ENCODE measurements at places on chromosomes 4 and X. TPM values are rescaled to one million over a fixed set of nuclear protein-coding genes. Genes with fewer than 3 reads are reported as not detected.

GRCh38 chrX:137982472-137983172 is 416.7 kb downstream of the ZIC3 start:
- H3K4me3 ChIP-seq, result no peak overlapping the region
- DNase-seq, result no peak
- no peaks in the 10 kb centered on the region for H3K27me3 ChIP-seq

DNA sequence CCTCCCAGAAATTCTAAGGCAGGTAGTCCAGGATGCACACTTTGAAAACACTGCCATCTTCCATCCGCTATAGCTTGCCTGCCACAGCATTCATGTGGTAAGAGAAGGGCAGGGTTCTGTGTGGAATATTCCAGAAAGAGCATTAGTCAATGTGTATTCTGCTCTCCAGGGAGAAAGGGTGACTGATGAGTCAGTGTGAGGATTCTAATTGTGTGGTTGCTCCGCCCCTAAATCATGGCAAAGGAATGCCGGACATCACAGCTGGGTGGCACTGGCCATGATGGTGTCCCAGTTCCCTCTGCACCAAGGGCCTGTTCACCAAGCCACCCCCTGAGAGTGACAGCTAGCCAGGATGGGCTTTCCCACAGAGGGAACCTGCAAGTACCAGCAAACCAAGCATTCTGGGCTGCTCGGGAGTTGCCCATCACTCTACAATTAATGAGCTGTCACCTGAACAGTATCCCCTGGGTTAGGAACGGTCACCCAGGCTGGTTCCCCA is 9.5 kb downstream of the IDS start:
- no peak overlapping the region for H3K4me3 ChIP-seq
- peak overlapping the region; percentile 89 for H3K27ac ChIP-seq
- H3K27me3 ChIP-seq, result no peaks in the 10 kb centered on the region
- H3K36me3 ChIP-seq, result peaks cover 52% of the 10 kb centered on the region
- peaks cover 49% of the 10 kb centered on the region for H3K4me1 ChIP-seq

DNA sequence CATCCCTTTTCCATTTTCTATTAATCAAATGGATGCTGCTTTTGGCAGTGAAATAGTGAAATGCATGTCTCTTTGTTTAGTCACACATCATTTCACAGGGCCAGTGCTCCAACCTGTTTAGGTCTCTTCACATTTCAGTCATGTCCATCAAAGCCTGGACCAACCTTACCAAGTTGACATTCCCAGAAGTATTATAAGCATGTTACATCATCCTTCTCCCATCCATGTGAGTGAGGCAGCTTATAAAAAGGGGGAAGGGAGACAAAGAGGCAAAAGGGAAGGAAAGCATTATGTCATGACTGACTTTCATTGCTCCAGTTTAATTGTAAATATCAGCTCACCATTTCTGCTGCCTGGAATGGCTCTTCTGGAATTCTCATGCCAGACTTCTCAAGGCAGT is 94.4 kb downstream of the NWD2 start:
- no peak overlapping the region for H3K4me3 ChIP-seq
- H3K36me3 ChIP-seq, result no peaks in the 10 kb centered on the region
- H3K27ac ChIP-seq, result no peak overlapping the region
- no peaks in the 10 kb centered on the region for H3K4me1 ChIP-seq

- no peaks in the 10 kb centered on the region for H3K36me3 ChIP-seq
- no peak for DNase-seq
- H3K4me1 ChIP-seq, result no peaks in the 10 kb centered on the region
- no peak overlapping the region for H3K27ac ChIP-seq
- no peaks in the 10 kb centered on the region for H3K27me3 ChIP-seq
- H3K4me3 ChIP-seq, result no peak overlapping the region
Measured at GRCh38 chrX:150143721-150144440, 205.6 kb upstream of the EOLA2 start.

- no peak overlapping the region for H3K27ac ChIP-seq
- peak; percentile 67 for DNase-seq
- no peaks in the 10 kb centered on the region for H3K36me3 ChIP-seq
- no peaks in the 10 kb centered on the region for H3K4me1 ChIP-seq
- H3K27me3 ChIP-seq, result no peaks in the 10 kb centered on the region
Measured at GRCh38 chr4:32226204-32226603, 1506.0 kb downstream of the PCDH7 start.

GRCh38 chr4:182449186-182449929 is 206.2 kb downstream of the TENM3 start:
- H3K4me3 ChIP-seq, result peak overlapping the region; percentile 70
- H3K27ac ChIP-seq, result no peak overlapping the region
- peak; percentile 28 for DNase-seq
- peaks cover 34% of the 10 kb centered on the region for H3K27me3 ChIP-seq
- H3K36me3 ChIP-seq, result no peaks in the 10 kb centered on the region

- H3K27ac ChIP-seq, result no peak overlapping the region
- DNase-seq, result no peak
- no peak overlapping the region for H3K4me3 ChIP-seq
- H3K36me3 ChIP-seq, result no peaks in the 10 kb centered on the region
- H3K27me3 ChIP-seq, result no peaks in the 10 kb centered on the region
- H3K4me1 ChIP-seq, result peaks cover 12% of the 10 kb centered on the region
Measured at GRCh38 chr4:165726831-165727230, 146.2 kb upstream of the TLL1 start.

- peaks cover 37% of the 10 kb centered on the region for H3K36me3 ChIP-seq
- peak overlapping the region; percentile 79 for H3K4me3 ChIP-seq
- DNase-seq, result peak; percentile 64
- no peaks in the 10 kb centered on the region for H3K27me3 ChIP-seq
- peak overlapping the region; percentile 97 for H3K27ac ChIP-seq
- peaks cover 20% of the 10 kb centered on the region for H3K4me1 ChIP-seq
Measured at GRCh38 chr4:82898322-82899243, 2.0 kb upstream of the THAP9 start.

DNA sequence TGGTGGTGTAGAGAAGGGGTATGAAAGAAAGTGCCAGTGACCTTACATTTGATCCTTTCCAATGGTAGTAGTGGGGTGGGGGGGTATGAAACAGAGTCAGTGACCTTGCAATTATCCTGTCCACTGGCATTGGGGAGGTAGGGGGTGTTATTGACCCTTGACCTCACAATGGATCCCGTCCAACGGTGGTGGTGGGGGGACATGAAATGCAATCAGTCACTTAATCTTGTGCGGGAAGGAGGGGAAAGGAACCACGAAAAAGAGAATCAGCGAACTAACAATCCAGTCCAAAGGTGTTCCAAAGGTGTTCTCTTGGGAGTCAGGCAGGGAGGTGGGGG is 619 bp upstream of the PDK3 start:
- no peak for DNase-seq
- no peaks in the 10 kb centered on the region for H3K36me3 ChIP-seq
- H3K27ac ChIP-seq, result no peak overlapping the region
- H3K27me3 ChIP-seq, result no peaks in the 10 kb centered on the region

DNA sequence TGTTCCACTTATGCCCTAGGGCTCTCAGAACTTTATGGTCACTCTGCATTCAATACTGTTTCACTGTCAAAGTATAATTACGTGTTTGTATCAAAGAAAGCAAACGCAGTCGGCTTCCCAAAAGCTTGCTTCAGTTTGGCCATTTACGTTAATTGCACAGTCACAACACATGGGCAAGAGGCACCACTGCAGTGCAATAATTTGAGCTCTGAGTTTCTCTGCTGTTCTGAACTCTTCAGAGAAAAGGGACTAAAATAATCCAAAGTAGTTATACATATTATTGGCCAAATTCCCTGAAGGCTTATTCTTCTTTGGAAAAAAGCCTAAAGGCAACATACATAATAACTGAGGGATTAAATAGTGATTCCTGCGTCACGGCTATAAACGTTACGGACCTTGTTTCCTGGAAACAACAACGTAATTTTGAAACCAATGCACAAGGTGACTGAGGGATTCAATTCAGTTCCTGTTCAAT is 51.3 kb downstream of the RNF150 start:
- H3K4me3 ChIP-seq, result no peak overlapping the region
- no peaks in the 10 kb centered on the region for H3K36me3 ChIP-seq
- no peak overlapping the region for H3K27ac ChIP-seq
- DNase-seq, result no peak
- peaks cover 22% of the 10 kb centered on the region for H3K27me3 ChIP-seq

- H3K27me3 ChIP-seq, result no peaks in the 10 kb centered on the region
- no peak overlapping the region for H3K27ac ChIP-seq
- no peak overlapping the region for H3K4me3 ChIP-seq
Measured at GRCh38 chr4:65450899-65451298, 219.4 kb downstream of the EPHA5 start.

- H3K36me3 ChIP-seq, result no peaks in the 10 kb centered on the region
- H3K27ac ChIP-seq, result no peak overlapping the region
- no peaks in the 10 kb centered on the region for H3K27me3 ChIP-seq
- no peak overlapping the region for H3K4me3 ChIP-seq
- no peak for DNase-seq
- peaks cover 11% of the 10 kb centered on the region for H3K4me1 ChIP-seq
Measured at GRCh38 chr4:3343358-3343757, 50.5 kb downstream of the RGS12 start.

GRCh38 chr4:186249785-186250754 is 15.9 kb upstream of the F11 start:
- H3K4me1 ChIP-seq, result no peaks in the 10 kb centered on the region
- no peaks in the 10 kb centered on the region for H3K36me3 ChIP-seq
- H3K4me3 ChIP-seq, result no peak overlapping the region
- DNase-seq, result peak; percentile 42

DNA sequence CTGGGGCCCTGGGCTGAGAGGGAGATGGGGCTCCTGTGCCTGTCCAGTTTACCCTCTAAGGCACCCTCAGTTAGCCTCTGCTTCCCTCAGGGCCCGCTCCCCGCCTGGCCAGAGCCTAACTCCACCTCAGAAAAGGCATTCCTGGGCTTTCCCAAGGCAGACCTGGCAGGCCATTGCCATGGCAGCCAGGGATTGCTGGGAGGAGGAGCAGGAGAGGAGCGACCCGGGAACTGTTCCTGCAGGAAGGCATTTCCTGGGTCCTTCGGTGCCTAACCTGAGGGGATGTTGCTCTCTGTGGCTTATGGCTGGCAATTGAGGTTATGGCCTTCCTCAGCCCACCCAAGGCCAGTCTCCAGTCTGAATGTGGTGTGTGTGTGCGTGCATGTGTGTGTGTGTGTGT is 131.3 kb downstream of the PJA1 start:
- DNase-seq, result no peak
- no peaks in the 10 kb centered on the region for H3K27me3 ChIP-seq
- no peak overlapping the region for H3K4me3 ChIP-seq
- no peak overlapping the region for H3K27ac ChIP-seq

- no peaks in the 10 kb centered on the region for H3K4me1 ChIP-seq
- no peaks in the 10 kb centered on the region for H3K27me3 ChIP-seq
- H3K27ac ChIP-seq, result no peak overlapping the region
- DNase-seq, result no peak
- no peak overlapping the region for H3K4me3 ChIP-seq
Measured at GRCh38 chr4:147899512-147899911, 167.6 kb downstream of the ARHGAP10 start.

GRCh38 chrX:77595848-77596247 is 148.7 kb downstream of the FGF16 start:
- no peaks in the 10 kb centered on the region for H3K27me3 ChIP-seq
- no peak overlapping the region for H3K4me3 ChIP-seq
- H3K36me3 ChIP-seq, result no peaks in the 10 kb centered on the region
- no peak overlapping the region for H3K27ac ChIP-seq
- no peak for DNase-seq
- H3K4me1 ChIP-seq, result peaks cover 4% of the 10 kb centered on the region

DNA sequence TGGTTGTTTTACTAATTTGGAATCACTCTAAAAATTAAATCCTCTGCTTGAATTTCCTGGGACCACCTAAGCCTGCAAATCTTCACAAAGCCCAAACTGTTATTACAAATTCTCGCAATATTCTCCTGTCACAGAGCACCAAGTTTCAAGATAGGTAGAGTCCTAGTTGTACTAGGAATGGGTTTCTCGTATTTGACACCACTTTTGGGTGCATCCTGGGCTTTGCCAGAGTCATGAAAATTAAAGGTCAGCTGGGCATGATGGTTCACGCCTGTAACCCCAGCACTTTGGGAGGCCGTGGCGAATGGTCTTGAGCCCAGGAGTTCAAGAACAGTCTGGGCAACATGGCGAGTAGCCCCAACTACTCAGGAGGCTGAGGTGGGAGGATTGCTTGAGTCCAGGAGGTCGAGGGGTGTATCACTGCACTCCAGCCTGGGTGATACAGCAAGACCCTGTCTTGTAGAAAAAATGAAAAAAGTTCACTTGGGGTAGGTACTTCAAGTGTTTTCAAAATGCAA is 30.6 kb upstream of the MANBA start:
- no peak for DNase-seq
- H3K36me3 ChIP-seq, result peaks cover 24% of the 10 kb centered on the region
- no peak overlapping the region for H3K27ac ChIP-seq
- H3K4me1 ChIP-seq, result no peaks in the 10 kb centered on the region
- H3K27me3 ChIP-seq, result no peaks in the 10 kb centered on the region

DNA sequence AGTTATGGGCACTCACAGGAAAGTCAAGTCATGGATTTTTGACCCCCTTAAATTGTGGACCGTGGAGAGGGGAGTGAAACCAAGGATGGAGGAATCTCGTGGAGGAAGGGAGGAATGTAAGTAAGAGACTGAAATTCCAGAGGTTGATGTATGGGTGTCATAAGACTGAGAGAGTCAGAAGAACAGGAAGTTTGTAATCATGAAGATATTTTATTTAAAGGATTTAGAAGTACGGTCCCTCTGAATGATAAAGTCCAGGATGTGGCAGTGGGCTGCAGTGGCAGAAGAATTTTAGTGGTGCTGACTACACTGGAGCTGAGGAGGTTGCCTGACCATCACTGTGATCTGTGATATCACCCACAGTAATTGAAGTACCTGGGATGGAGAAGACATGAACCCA is 57.8 kb downstream of the DCLK2 start:
- no peak overlapping the region for H3K4me3 ChIP-seq
- no peaks in the 10 kb centered on the region for H3K27me3 ChIP-seq
- no peak for DNase-seq

DNA sequence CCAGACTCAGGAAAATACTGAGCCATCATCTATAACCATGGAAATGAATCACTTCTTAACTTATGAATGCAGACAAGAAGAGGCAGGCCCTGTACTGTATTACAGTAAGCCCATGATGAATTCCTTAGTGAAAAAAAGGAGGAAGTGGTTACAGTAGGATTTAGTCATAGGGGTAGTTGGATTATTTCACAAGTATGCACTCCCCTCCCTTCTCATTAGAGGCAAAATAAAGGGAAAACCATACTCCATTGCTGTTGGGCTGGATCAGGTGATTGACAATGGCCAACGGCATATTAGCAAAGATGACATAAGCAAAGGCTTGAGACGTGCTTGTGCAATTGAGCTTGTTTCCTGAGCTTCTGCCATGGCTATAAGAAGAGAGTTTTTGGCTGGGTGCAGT is 181.1 kb upstream of the PRPS2 start:
- H3K36me3 ChIP-seq, result no peaks in the 10 kb centered on the region
- DNase-seq, result peak; percentile 78
- H3K4me1 ChIP-seq, result peaks cover 20% of the 10 kb centered on the region
- H3K4me3 ChIP-seq, result no peak overlapping the region

Gene SPATA4
- total RNA-seq, result 0.15 TPM

Gene COL25A1
- not detected for total RNA-seq

Gene GLOD5
- not detected for total RNA-seq

Gene ARR3
- not detected for total RNA-seq

Gene NCBP2L
- total RNA-seq, result not detected

Gene PABPC1L2B
- not detected for total RNA-seq

Gene RAB33A
- not detected for total RNA-seq

Gene GYPB
- not detected for total RNA-seq

Gene CSAG3
- not detected for total RNA-seq

Gene TTC29
- not detected for total RNA-seq

Gene ASB12
- total RNA-seq, result not detected

Gene ARX
- total RNA-seq, result not detected

All from PC-3 (cell line).